IPS DF 6.9 (cell line): ENCODE measurements at places on chromosomes 12 and 14.

DNA sequence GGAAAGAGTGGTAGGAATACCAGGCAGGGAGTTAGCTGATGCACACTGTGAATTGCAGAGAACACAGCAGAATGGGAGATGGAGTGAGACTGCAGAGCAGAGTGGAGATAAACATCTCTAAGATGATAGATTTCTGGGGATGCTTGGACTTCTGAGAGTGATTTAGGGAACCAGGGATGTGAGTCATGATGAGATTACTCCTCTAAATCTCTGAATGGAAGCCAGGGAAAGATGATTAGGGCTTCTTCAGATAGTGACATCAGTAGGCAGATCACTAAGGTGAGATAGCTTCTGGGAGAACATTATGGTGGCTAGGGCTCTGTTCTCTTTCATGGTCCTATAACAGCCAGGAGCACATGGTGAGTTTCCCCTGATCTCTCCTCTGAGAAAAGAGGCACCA, 501.5 kb upstream of the USP15 start:
- no peak for DNase-seq

- DNase-seq, result no peak
Observed at GRCh38 chr12:107360482-107360881, 267.1 kb upstream of the CRY1 start.

GRCh38 chr12:110668480-110669192, 20.3 kb downstream of the HVCN1 start:
- DNase-seq, result no peak

GRCh38 chr12:6165395-6165794, 34.8 kb upstream of the CD9 start:
- DNase-seq, result no peak

- DNase-seq, result no peak
Observed at GRCh38 chr12:75525263-75525662, 13.9 kb upstream of the KRR1 start.

- peak; percentile 13 for DNase-seq
Observed at GRCh38 chr12:62581288-62582064, 114.8 kb downstream of the MON2 start.

DNA sequence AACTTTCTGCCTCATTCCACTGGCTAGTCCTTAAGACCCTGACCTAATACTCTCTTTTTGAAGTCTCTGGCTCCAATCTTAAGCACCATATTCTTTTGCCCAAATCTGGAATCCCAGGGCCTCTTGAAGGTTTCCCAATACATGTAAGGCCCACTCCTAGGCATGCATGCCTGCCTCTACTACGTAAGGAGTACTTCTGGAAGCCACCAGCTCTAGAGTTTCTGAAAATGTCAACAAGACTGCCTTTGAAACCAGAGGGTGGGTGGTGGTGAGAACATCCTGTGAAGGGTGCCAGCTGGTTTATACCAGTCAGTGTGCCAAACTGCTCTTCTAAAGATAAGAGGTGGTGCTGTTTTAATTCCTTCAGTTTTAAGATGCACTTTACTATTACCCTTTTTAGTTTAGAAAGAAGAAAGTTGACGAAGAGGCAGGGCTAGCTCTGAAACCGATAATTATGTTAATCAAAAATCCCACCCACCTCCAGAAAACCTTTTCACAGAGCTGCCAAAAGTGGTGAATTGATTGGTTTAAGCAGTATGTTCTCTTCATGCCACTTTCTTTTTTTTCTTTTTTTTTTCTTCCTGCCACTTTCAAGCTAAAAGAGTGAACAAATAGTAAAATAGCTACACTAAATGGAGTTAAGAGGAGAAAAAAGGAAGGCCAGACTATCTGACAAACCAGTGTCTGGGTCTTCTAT, 8.7 kb upstream of the WDR89 start:
- no peak for DNase-seq
